Stimulated activated CD4-positive, alpha-beta T cell treated with anti-CD3 and anti-CD28 coated beads, Interleukin-15, amount 100 ng/mL, for 48 hours (primary cell): ENCODE measurements at places on chromosomes 13 and 19.

GRCh38 chr19:5954293-5954692, 23.6 kb downstream of the RANBP3 start:
- no peak for DNase-seq

DNA sequence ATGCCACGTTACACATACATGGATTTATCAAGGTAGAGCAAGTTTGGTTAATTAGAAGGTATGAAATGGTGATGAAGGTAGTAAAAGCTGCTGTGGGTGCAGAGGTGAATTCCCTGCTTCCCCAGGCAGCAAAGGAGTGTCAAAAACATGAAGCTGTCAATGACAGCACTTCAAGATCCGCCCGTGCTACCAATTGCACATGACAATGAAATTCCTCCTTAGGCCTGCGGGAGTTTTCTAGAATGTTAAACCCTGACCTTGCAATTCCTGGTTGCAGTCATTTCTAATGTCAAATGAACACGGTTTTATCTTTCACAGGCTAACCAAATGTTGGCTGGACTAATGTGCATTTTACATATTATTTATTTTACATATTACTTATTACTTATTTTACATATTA, 67.7 kb upstream of the LSM14A start:
- no peak for DNase-seq

- no peak for DNase-seq
Observed at GRCh38 chr19:18665771-18666202, 17.7 kb upstream of the CRTC1 start.

GRCh38 chr13:99227909-99228688, 27.4 kb downstream of the UBAC2 start:
- DNase-seq, result no peak

DNA sequence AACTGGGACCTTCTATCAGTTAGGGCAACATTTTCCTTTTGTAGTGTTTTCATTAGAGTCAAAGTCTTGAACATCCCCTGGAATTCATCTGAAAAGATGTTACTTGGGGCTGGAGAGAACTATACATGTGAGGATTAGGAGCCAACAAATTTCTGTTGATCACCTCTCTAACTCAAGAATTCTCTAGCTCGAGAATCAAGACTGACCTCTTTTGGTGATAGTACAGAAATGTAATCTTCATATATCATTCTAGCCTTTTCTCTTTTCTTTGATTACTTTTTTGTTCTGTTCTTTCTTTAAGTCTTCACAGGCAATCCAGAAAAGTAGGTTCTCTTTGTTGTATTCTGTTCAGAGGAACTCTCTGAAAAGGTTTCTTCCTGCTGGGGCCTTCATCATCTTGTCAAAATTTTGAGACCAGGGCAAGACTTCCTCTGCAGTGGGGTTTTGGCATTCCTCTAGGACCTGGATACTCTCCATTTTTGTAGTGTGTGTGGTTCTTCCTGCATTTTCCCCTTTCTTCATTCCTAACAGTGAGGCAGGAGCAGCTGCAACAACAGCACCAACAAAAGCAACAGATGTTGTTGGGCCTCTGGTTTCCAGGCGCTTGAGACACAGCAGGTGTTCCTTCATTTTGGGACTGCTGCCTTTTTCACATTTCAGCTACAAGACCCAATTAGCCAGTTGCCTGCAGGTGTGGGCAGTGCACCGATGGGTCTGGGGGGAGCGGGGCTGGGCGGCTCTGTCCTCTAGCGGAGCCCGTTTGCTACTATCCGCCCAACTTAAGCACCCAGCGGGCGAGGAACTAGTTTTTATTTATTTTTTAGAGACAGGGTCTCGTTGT, 26.2 kb downstream of the ELF1 start:
- no peak for DNase-seq

DNA sequence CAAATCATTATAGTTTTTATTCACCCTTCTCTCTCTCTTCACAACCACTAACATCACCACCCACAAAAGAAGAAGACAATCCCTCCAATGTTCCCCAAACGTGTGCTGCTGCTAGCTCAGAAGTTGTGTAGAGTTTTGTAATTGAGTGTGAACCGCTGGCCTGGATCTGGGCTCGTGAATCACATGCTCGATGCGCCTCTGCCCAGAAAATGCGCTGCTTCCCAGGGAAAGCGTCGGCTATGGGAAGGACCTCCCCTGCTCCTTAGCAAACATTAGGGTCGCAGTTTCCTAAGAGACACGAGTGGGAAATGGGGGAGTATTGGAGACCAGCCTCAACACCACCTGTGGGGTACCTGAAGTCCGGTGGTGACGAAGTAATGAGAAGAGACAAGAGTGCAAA, 38.4 kb upstream of the ZNF726 start:
- DNase-seq, result no peak

DNA sequence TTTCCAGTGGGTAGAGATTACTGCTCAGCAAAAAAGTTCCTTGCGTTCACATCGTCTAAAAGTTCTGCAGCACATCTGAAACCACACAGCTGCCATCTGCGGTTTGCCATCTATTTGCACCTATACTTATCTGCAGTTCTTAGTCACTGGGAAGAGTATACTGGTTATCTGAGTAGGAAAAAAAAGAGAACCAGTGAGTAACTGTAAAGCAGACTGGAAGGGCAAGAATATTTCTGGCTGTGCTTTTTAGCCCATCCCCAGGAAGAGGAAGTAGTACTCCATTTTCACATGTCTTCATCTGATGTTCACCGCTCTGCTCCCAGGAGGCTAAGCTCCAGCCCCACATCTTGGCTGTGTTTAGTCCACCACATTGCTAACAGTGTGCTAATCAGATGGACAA, 35.6 kb downstream of the EFNB2 start:
- no peak for DNase-seq
